ENCODE measurements at places on chromosomes 1 and 21.
A peak's percentile ranks its signal among the peaks of the same experiment; 100 is the strongest.

- no peak for DNase-seq
Measured at GRCh38 chr1:190098756-190099155, 378.9 kb downstream of the BRINP3 start.

DNA sequence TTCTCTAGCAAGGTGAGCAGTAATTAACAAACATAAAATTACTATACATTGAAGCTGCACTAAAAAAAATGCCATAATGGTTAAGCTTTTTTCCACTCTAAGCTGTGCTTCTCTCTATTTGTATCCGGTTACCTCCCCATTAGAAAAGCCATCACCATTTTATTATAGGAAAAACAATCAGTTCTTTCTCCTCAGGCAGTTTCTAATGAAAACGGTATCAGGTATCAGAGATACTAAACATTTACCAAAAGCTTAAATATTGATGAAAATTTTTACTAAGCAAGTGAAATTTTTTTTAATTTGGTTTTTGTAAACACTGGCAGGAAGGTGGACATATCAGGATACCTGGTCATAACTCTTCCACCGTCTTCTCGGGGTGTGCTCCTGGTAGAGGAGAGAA, 14.2 kb downstream of the NTPCR start:
- DNase-seq, result no peak

- DNase-seq, result no peak
Measured at GRCh38 chr1:97791251-97791650, 129.6 kb downstream of the DPYD start.

- peak; percentile 41 for DNase-seq
Measured at GRCh38 chr1:205354259-205355074, 2.3 kb downstream of the KLHDC8A start.

GRCh38 chr1:98256700-98257099, 335.9 kb upstream of the DPYD start:
- no peak for DNase-seq

DNA sequence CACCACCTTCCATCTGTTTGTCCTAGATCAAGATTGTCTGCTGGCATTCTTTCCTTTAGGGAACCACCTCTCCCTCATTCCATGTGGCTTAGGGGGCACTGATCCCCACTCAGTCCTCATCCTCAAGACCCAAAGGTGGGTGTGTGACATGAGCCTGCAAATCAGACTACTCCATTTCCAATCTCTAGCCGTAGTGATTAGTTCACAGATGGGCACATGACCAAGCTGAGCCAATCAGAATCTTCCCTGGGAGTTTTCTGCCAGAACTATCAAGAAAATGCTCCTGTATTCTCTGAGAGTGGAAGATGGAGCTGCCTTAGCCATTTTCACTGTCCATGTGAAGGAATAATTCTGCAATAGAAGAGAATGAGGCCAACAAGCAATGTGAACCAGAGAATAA, 19.3 kb upstream of the PTPRF start:
- no peak for DNase-seq

DNA sequence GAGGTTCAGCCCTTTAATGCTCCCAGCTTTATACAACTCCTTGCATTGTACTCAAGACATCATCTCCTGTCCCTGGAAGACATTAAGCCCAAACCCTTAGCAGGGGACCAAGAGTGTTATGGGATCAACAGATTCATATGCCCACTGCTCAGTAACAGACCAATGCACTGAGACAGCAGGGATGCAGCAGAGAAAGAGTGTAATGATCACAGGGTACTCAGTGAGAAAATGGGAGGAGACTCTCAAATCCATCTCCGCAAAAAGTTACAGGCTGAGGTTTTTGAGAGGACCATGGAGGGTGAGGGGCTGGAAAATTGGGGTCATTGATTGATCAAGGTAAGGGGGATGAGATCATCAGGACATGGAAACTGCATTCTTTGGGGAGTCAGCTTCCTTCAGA, 96.2 kb downstream of the MATN1 start:
- no peak for DNase-seq

GRCh38 chr1:46413596-46413985, 19.5 kb downstream of the FAAH start:
- DNase-seq, result no peak

GRCh38 chr1:96236156-96236739, 485.3 kb upstream of the PTBP2 start:
- no peak for DNase-seq

DNA sequence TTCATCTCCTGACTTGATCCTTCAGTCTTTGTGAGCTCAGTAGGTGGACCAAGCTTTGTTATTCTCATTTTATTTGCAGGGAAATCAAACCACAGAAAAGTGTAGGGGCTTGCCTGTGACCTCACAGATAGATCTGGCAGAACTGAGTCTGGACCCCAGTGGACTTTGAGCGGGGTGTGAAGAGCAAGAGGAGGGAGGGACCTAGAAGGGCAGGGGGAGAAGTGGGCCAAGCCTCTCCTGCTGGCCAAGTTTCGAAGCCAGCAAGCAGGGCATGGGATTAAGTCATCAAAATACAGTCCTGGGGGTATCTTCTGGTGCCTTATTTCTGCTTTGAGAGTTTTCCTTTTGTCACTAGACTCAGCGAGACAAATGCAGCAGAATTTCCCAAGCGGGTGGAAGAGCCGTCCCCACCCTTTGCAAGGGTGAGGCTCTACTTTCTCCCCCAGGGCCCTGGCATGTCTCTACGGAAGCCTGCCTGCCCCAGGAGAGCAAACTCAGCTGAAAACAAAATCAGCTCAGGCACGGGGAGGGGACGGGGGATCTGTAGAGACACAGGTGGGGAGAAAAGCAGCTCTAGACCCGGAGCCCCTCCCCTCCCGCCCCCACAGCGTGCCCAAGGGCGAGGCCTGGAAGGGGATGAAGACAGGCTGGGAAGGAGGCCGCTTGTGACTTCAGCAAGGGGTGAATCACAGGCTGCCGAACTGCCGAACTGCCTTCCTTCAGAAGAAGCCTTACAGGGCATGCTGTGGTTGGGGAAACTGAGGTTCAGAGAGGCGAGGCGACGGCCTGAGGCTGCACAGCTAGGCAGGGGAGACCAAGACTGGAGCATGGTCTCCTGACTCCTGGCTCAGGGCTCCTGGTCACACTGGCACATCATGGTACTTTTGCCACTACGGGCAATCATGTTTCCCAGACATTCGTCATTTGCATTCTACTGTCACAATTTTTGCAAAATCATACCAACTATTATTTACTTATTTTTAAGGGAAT, 19.2 kb downstream of the PKP1 start:
- DNase-seq, result no peak

GRCh38 chr1:79859212-79859948, 852.9 kb upstream of the ADGRL4 start:
- DNase-seq, result no peak

GRCh38 chr1:182035097-182035770, 26.3 kb downstream of the ZNF648 start:
- DNase-seq, result no peak

- DNase-seq, result no peak
Measured at GRCh38 chr21:42777757-42778344, 101.5 kb downstream of the WDR4 start.

DNA sequence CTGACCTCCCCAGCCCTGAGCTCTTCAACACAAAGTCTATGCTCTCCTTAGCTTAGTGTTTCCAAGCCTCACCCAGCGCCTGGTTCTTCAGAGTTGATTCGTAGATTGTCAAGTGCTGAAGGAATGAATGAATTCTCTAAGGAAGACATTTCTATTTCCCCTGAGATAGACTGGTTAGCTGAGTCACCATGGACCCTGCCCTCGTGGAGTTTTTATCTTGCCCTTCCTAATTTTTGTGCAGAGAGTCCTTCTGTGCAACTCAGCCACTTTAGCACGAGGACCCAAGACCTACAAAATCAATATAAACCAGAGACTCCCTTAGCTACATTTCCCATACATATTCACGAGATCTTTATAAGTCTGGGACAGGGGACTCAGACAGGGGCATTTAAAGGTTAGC, 2.6 kb upstream of the CD244 start:
- DNase-seq, result no peak

- DNase-seq, result no peak
Measured at GRCh38 chr1:205192287-205192686, 19.2 kb downstream of the DSTYK start.

DNA sequence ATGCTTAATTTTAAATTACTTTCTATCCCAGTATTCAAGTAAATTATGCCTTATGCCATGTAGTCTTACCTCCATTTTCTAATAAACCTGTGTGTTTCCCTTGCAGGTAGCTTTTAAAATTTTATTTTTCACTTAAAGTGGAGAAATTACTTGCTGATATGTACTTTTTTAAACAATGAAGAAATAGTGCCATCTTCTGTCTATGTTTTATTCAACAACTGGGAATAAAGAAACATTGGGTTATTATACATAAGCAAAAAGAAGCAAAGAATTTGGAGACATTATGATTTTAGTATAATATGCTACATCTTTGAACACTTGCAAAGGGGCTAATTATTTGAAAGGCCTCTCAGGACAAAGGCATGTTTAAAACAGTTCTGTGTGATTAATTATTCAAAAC, 1912.9 kb downstream of the MRPL39 start:
- no peak for DNase-seq

- DNase-seq, result no peak
Measured at GRCh38 chr1:112527266-112528010, 18.7 kb downstream of the WNT2B start.

- no peak for DNase-seq
Measured at GRCh38 chr1:223011505-223011856, 131.6 kb downstream of the TLR5 start.

All from activated CD8-positive, alpha-beta memory T cell treated with anti-CD3 and anti-CD28 coated beads for 4 hours (primary cell).